G401 (cell line): ENCODE measurements at places on chromosomes 13 and 19. TPM values are rescaled to one million over a fixed set of nuclear protein-coding genes. Genes with fewer than 3 reads are reported as not detected.

GRCh38 chr19:39752390-39752789 is 14.6 kb upstream of the CLC start:
- no peak for DNase-seq

GRCh38 chr19:49773663-49774350 is 7.0 kb downstream of the AP2A1 start:
- no peak for DNase-seq

GRCh38 chr13:77345150-77345780 is 18.4 kb upstream of the MYCBP2 start:
- no peak for DNase-seq

Gene PSG3
- 64.4 and 66.1 TPM in 2 replicates for total RNA-seq

Gene LILRB1
- total RNA-seq = not detected in 2 replicates

- no peak for DNase-seq
These were observed 14.0 kb upstream of the RAB20 start for GRCh38 chr13:110575322-110576069.

GRCh38 chr13:28410096-28410495 is 84.8 kb downstream of the FLT1 start:
- DNase-seq = no peak
